ENCODE measurements at places on chromosomes 16 and 17. TPM values are rescaled to one million over a fixed set of nuclear protein-coding genes. Genes with fewer than 3 reads are reported as not detected.

SEPTIN1 gene
- total RNA-seq, result 0.26 TPM

PDK2 gene
- total RNA-seq, result 27.0 TPM

USP43 gene
- 6.9 TPM for total RNA-seq

DNA sequence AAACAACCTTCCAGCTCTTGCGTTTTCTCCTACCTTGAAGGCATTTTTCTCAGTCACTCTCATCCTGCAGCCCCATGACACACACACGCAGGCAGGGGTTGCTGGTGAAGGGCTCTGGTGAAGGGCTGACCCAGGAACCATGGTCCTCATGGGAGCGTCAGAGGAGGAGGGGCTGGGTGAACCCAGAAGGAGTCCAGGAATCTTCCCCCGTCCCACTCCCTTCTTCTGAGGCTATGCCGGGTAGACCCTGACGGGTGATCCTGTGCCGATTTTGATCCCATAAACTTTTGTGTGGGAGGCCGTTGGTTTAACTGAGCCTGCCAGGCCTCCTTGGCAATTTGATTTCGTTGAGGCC lies 278.4 kb upstream of the FOXF1 start:
- no peak overlapping the region for H3K4me3 ChIP-seq
- DNase-seq, result no peak
- H3K4me1 ChIP-seq, result no peaks in the 10 kb centered on the region
- H3K27me3 ChIP-seq, result no peaks in the 10 kb centered on the region
- no peak overlapping the region for H3K27ac ChIP-seq

- H3K36me3 ChIP-seq, result no peaks in the 10 kb centered on the region
- DNase-seq, result peak; percentile 39
- no peak overlapping the region for H3K27ac ChIP-seq
- peaks cover 32% of the 10 kb centered on the region for H3K4me1 ChIP-seq
- no peaks in the 10 kb centered on the region for H3K27me3 ChIP-seq
These were observed 946 bp upstream of the TMEM256 start for GRCh38 chr17:7404737-7405349.

DNA sequence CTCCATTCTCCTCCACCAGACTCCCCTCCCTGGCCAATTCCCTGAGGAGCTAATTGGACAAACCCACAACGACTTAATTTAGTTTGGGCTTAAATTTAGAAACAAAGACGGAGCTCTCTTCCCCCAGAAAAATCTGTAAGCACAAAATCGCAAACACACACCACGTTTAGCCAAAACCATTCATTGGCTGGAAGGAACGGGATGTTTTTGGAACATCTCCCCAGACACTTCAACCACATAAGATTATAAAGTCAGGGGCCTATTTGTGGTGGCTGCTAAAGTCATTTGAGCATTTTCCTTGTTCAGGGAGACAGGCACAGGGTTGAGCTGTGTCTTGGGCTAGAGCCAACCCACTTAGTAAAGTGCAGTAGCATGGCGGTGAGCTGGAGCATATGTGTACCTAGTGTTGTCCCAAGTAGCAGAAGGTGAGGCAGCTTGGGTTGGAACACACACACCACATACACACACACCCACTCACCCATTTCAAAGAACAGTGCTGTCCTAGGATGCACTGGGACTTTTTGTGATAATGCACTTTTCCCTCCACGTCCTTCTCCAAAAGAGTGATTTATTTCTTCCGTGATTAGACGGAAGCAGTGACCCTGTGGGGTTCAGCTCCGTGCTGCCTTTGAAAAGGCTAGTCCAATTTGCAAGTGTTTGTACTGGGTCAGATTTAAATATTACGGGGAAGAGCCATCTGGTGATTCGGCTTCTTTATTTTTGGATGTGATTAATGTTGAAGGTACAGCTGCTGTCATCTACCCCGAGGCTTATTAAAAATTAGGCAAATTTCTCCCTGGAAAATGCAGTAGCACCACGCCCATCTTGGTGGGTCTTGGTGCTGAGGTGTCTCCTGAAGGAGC lies 32.2 kb downstream of the ELAC2 start:
- H3K27ac ChIP-seq, result no peak overlapping the region
- H3K4me3 ChIP-seq, result no peak overlapping the region
- H3K4me1 ChIP-seq, result peaks cover 15% of the 10 kb centered on the region
- no peaks in the 10 kb centered on the region for H3K36me3 ChIP-seq
- no peaks in the 10 kb centered on the region for H3K27me3 ChIP-seq

DNA sequence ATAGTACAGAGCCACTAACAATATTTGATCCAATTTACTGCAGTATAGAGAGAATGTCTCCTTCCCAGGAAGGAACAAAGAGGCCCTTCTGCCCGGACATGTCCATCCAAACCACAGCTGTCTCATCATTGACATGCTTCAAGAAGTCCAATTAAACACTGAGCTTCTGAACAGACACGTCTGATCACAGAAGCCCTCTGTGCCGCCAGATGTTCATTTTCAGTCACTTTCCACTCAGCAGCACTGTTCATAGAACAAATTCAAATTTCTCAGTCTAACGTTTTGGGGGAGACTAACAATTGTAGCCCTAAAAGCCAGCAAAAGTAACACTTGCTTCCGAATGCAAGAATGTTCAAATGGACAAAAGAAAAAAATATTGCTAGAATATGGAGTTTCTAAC lies 15.3 kb downstream of the ZC3H7A start:
- H3K4me1 ChIP-seq, result peaks cover 47% of the 10 kb centered on the region
- H3K27ac ChIP-seq, result peak overlapping the region; percentile 89
- H3K4me3 ChIP-seq, result no peak overlapping the region
- H3K27me3 ChIP-seq, result no peaks in the 10 kb centered on the region

GRCh38 chr17:69757688-69758430 lies 317.2 kb upstream of the KCNJ16 start:
- H3K36me3 ChIP-seq, result no peaks in the 10 kb centered on the region
- H3K27ac ChIP-seq, result no peak overlapping the region
- H3K27me3 ChIP-seq, result no peaks in the 10 kb centered on the region
- DNase-seq, result no peak
- no peaks in the 10 kb centered on the region for H3K4me1 ChIP-seq
